Upper lobe of left lung (tissue), 6 donors: ENCODE measurements at places on chromosomes 1 and 21. TPM values are rescaled to one million over a fixed set of nuclear protein-coding genes. Genes with fewer than 3 reads are reported as not detected.

PDZK1 gene
- 0.49 TPM for total RNA-seq

SLC5A9 gene
- 4.6 TPM for total RNA-seq

CLCA1 gene
- not detected for total RNA-seq

DNA sequence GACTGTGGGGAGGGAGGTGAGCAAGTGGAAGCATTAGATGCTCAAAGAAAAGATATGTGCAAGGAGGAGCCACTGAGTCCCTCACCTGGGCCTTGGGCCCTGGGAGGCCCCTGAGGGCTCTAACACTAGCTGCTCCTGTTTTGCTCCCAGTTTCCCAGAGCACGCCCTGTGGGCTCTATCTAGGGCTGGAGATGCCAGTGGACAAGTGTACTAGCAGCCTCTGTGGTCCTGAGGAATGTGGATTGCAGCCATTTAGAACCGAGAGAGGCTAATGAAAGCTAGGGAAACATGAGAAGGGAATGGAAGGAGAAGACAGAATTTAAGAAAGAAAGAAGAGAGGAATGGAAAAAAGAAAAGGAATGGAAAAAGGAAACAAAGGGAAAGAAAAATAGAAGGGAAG is 10.0 kb upstream of the TBX15 start:
- no peak for DNase-seq
- H3K27ac ChIP-seq = no peak overlapping the region
- no peaks in the 10 kb centered on the region for H3K36me3 ChIP-seq
- peaks cover 34% of the 10 kb centered on the region for H3K4me1 ChIP-seq
- H3K27me3 ChIP-seq = no peaks in the 10 kb centered on the region

DNA sequence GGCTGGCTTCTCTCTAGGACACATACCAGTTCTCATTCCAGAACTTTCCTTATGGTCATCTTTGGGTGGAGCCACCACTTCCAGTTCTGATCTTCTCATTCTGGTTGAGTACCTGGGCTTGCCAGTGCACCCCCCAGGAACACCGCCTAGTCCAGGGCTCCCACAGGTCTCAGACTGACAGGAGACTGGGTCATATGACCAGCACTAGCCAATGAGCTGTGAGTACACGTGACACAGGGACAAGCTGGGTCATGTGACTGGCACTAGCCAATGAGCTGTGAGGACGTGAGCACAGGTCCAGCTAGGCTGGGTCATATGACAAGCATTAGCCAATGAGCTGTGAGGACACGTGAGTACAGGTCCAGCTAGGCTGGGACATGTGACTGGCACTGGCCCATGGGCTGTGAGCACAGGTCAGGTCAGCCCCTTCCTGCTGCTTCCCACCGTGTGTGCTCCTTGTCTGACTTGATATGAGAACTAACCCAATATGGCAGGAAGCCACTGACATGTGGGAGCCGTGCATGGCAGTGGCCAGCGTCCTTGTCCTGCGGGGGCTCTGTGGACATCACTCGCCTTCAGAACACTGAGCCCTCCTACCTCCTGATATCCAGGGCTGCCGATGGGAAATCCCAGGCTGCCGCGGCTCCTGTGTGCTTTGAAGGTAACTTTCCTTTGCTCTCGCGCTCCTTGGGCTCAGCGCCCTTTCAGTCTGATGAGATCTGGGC is 22.7 kb downstream of the KRTAP10-1 start:
- no peak for DNase-seq
- H3K27me3 ChIP-seq = no peaks in the 10 kb centered on the region
- no peak overlapping the region for H3K4me3 ChIP-seq

DNA sequence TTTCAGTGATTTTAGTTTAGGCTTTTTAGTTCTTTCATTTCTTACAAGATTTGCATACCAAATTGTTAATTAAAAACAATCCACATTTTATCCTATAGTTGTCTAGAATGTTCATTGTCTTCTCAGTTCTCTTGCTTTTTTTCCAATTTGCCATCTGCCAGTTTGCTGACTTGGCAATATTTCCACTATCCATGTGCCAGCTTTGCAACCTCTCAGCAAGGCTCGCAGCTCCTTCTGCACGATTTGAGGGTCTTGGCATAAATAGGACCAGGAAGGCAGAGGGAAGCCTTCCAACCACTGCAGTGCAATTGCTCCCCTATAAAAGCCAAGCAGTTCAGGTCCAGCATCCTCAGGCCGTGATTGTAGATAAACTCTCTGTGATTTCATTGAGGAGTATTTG is 306.8 kb upstream of the FMN2 start:
- H3K27me3 ChIP-seq = no peaks in the 10 kb centered on the region
- no peak overlapping the region for H3K27ac ChIP-seq

DNA sequence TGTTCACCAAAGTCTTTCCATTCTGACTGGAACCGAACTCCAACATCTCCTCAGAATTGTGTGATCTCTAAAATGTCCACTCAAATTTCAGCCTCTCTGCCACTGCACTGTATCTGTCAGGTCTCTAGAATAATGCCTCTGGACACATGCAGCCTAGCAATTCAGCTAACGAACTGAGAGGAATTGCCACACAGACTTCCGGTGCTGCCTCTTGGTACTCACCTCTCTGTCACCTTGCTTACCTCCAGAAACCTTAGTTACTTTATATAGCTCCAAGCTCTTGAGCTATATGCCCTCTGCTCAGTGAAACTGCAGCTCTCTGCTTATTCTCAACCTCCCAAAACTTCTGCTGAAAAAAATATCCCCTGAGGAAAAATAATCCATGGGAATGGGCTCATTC is 2.7 kb upstream of the CHRM3 start:
- H3K27me3 ChIP-seq = peaks cover 8% of the 10 kb centered on the region
- no peak for DNase-seq
- H3K27ac ChIP-seq = no peak overlapping the region
- no peaks in the 10 kb centered on the region for H3K36me3 ChIP-seq
